Placental epithelial cell (primary cell): ENCODE measurements at places on chromosomes 16 and 17. TPM values are rescaled to one million over a fixed set of nuclear protein-coding genes. Genes with fewer than 3 reads are reported as not detected.

The RGS11 gene
- not detected in 2 replicates for total RNA-seq

The KCNJ12 gene
- total RNA-seq: 0.11 and 0.39 TPM in 2 replicates

The TRIM72 gene
- total RNA-seq: not detected in 2 replicates

The KRTAP9-8 gene
- total RNA-seq: not detected in 2 replicates

The SALL1 gene
- total RNA-seq: not detected in 2 replicates

The ZNF385C gene
- total RNA-seq: under 0.01 TPM in 1 of 2 replicates, not detected in the other

The OR2C1 gene
- under 0.01 and 0.43 TPM in 2 replicates for total RNA-seq

The CD300H gene
- total RNA-seq: not detected in 2 replicates

The CEMP1 gene
- 0.33 and 0.79 TPM in 2 replicates for total RNA-seq

The KRTAP9-2 gene
- not detected in 2 replicates for total RNA-seq

The CRYM gene
- total RNA-seq: not detected in 2 replicates

The HNF1B gene
- total RNA-seq: not detected in 2 replicates

The IGF2BP1 gene
- total RNA-seq: 20.4 and 24.3 TPM in 2 replicates
